ENCODE measurements at places on chromosomes 4 and X.

- no peak for DNase-seq
Measured at GRCh38 chrX:143935601-143936000, 51.7 kb downstream of the UBE2NL start.

DNA sequence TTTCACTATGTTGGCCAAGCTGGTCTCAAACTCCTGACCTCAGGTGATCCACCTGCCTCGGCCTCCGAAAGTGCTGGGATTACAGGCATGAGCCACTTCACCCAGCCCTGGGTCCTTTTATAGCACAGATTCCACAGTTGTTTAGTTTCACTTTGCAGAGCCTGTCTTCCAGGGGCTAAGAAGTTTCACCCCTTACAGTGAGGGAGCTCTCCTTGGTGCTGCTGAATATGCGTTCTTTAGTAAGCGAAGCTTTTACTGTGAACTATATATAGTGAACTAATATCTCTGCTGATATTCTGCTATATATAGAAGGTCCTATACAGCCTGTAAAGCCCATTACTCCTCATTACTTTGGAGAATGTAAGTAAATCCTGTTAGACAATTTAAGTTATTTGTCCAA is 4.2 kb downstream of the TCEAL6 start:
- no peak for DNase-seq

- no peak for DNase-seq
Measured at GRCh38 chr4:189822326-189822725, 118.3 kb upstream of the FRG1 start.

GRCh38 chr4:24529555-24529954 is 54.8 kb downstream of the DHX15 start:
- no peak for DNase-seq

GRCh38 chr4:111890412-111890811 is 254.8 kb upstream of the FAM241A start:
- DNase-seq: no peak

- DNase-seq: peak; percentile 85
Measured at GRCh38 chr4:109921384-109921808, 8.7 kb downstream of the EGF start.

- DNase-seq: no peak
Measured at GRCh38 chrX:13590207-13590606, 20.8 kb downstream of the EGFL6 start.
